ENCODE measurements at places on chromosomes 5 and 9.

GRCh38 chr5:176320577-176320976, 41.0 kb downstream of the KIAA1191 start:
- no peak for DNase-seq

- DNase-seq: no peak
These were observed 6.4 kb downstream of the SOWAHA start for GRCh38 chr5:132819468-132819867.

DNA sequence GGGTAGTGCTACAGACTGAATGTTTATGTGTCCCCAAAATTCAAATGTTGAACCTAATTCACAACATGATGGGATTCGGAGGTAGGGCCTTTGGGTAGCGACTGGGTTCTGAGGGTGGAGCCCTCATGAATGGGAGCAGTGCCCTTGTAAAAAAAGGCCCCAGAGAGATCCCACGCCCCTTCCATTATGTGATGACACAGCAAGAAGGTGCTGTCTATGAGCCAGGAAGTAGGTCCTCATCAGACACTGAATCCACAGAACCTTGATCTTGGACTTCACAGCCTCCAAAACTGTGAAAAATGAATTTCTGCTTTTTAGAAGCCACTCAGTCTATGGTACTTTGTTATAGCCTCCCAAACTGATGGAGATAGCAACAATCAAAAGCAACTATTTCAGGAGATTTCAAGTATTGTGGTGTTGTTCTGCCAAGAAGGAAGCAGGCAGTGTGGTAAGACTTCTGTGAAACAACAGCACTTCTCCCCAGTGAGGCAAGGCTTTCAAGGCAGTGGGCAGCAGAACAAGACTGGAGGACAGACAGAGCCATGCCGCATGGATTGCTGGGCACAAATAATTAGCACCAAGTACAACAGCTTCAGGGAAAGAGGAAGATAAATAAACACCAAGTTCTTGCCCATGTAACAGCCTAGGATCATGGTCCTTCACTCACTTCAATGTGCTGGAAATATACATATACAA, 76.1 kb downstream of the OR2K2 start:
- no peak for DNase-seq

- DNase-seq: no peak
These were observed 10.7 kb downstream of the NFIL3 start for GRCh38 chr9:91412941-91413340.

- peak; percentile 67 for DNase-seq
These were observed 29.3 kb downstream of the PCDH1 start for GRCh38 chr5:141848744-141849414.

GRCh38 chr5:10482791-10483530, 41.3 kb downstream of the ROPN1L start:
- no peak for DNase-seq

- DNase-seq: no peak
These were observed 67.7 kb downstream of the C5orf15 start for GRCh38 chr5:133900534-133901270.

- no peak for DNase-seq
These were observed 10.7 kb upstream of the SEC16A start for GRCh38 chr9:136493567-136493971.

- no peak for DNase-seq
These were observed 123.3 kb downstream of the ST8SIA4 start for GRCh38 chr5:100779669-100780375.

- no peak for DNase-seq
These were observed 186.7 kb downstream of the DCP2 start for GRCh38 chr5:113163328-113163727.

DNA sequence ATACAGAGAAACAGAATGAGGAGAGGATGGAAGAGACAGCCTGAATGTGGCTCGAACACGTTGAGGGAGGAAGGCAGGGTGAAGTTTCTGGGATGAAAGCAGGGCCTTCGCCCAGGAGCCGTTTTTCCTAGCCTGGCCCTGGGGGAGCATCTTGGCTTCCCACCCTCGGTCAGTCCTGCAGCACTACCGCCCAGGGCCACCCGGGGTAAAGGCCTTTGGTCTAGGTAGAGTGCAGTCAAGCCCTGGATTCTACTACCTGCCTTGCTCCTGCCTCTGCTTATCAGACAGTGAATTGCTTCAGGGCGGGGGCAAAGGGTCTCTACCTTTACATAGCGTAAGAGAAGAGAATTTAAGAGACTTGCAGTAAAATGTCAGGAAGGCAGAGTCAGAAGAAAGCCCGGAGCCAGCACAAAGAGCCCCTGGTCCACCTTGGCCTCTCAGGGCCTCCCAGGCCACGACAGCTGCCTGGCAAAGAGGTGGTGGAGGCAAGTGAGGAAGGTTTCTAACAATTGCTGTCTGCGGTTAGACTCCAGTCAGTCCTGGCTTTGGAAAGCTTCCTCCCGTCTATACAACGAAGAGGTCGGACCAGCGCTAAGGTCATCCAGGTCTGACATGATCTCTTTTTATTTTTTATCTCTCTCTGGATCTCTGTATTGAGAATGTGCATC, 17.9 kb downstream of the COL15A1 start:
- DNase-seq: no peak

GRCh38 chr5:74166064-74166463, 474.5 kb downstream of the ENC1 start:
- no peak for DNase-seq

DNA sequence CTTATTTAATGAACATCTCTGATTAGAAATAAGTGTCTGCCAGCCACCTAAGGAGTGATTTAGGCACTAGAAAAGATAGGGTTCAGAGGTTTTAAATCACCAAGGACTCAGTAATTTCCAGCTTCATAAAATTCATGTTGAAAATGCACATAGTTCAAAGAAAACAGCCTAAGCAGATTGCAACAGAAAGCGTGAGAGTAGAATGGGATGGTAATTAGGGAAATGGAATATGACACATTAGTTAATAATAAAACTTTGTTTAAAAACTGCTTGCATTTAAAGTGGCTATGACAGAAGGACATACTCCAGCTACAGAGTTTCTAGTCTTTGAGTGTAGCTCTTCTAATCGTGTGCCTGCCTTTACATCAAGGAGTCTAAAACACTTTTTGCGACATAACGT, 490.8 kb downstream of the TLE4 start:
- DNase-seq: no peak

DNA sequence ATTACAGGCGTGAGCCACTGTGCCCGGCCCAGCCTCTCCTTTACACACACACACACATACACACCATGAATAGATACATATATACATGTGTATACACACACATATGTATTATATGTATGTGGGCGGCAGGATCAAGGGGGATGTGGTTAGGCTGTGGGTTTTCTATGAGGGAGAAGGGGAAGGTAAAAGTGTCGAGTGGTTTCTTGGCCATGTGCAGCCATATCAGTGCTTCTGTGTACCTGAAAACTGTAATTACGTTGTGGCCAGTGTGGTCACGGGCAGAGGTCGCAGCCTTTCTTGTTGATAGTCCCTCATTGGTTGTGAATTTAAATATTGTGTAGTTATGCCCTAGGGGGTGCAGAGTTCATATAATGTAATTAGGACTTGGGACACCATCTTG, 16.5 kb downstream of the CDK20 start:
- no peak for DNase-seq

DNA sequence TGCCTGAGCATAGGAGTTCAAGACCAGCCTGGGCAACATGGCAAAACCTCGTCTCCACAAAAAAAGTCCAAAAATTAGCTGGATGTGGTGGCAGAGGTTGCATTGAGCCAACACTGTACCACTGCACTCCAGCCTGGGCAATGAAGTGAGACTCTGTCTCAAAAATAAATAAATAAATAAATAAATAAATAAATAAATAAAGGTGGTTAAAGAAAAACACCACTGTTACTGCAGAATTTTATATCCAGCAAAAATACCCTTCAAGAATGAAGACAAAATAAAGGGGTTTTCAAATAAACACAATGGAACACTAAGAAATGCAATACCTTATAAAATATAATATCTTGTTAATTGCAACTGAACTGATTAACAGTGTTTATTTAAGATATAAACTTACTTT, 150.2 kb upstream of the TBCA start:
- no peak for DNase-seq

DNA sequence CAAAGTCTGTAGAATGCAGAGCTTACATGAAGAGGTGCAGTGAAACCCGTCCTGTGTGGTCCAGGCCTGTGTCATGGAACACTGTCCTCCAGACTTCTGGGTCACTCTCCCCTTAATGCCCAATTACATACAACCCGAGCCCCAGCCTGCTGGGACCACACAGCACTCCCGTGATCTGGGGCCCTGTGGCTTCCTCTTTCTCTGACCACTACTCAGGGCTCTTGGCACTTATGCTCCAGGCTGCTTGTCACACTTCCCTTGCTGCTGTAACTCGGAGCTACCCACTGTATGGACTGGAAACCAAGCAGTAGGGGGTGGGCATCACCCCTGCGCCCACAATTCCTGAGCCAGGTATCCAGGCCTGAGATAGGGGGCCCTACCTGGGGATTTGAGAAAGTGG, 10.3 kb upstream of the IL3 start:
- no peak for DNase-seq

DNA sequence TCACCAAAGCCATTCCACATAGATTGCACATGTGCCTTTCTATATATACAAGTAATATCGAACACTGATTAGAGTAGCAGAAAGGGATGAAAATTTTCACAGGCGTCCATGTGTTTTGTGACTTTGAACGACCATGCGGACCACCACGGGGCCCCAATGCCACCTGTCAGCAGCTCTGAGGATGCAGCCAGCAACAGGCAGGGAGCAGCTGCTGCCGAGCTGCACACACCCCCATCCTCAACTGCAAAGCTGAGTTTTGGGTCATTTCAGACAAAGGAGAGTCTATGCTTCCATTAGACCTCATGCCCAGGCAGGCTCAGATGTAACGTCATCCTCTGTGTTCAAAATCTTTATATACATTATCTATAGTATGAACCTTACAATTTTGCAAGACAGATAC, 503.8 kb downstream of the IRX1 start:
- no peak for DNase-seq
